ENCODE measurements at places on chromosomes 1 and 21.

DNA sequence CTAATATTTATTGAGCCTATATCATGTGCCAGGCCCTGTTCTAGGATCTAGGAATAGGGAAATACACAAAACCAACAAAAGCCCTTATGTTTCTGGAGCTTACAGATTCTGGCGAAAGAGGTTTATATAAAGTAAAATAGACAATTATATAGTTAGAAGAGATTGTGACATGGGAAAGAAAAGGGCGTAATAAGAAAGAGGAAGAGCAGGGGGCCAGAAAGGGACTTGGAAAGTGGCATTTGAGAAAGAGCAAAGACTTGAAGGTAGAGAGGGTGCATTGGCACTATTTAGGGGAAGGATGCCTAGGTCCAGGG is 322.5 kb upstream of the FAM78B start:
- no peak for DNase-seq

GRCh38 chr1:209302779-209303568 is 280.5 kb upstream of the CAMK1G start:
- no peak for DNase-seq

DNA sequence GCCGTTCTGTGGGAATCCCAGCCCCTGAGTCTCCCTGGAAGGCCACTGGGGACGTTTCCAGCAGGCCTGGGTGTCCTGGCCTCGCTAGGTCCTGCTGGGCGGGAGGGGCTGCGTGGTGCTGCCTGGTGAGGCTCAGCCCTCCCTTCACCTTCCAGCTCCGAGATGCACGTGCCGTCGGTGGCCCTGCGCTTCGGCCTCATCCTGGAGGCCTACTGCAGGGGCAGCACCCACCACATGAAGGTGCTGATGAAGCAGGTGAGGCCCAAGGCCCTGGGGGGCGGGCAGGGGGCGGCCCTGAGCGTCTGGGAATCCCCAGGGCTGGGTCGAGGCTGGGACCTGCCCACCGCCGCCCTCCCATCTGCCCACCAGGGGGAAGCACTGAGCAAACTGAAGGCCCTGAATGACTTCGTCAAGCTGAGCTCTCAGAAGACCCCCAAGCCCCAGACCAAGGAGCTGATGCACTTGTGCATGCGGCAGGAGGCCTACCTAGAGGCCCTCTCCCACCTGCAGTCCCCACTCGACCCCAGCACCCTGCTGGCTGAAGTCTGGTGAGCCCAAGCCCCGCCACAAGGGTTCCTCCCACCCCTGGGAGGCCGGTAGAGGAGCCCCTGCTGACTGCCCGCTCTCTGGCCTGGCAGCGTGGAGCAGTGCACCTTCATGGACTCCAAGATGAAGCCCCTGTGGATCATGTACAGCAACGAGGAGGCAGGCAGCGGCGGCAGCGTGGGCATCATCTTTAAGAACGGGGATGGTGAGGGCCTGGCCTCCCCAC is 70.3 kb downstream of the PIK3CD start:
- DNase-seq = peak; percentile 67

DNA sequence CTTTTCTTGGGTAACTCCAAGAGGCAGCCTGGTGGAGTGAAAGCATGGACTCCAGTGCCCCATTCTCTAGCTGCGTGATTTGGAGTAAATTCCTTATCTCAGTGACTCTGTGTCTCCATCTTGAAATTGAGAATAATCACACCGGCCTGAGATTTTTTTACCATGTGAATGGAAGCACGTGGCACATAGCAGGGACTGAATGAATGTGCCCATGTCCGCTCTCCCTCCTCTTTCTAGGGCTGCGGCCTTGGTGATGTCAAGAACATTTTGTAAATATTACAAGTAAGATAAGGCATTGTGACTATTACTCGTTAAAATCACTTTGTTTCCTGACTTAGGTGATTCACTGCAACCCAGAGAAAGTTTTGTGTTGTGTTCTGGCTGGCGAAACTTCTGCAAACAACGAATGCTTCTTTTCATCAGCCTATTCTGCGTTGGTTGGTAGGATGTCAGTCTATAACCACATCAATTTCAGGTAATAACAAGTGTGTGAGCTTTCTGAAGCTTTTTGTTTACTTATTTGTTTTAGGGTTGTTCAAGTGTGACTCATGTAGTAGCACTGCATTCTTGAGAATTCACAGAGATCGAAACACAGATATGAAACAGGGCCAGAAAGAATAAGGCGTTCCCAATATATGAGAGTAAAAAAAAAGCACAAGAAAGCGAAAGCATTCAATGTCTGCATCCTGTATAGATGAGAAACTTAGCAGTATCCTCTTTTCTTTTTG is 135.7 kb upstream of the SLC45A1 start:
- peak; percentile 48 for DNase-seq

DNA sequence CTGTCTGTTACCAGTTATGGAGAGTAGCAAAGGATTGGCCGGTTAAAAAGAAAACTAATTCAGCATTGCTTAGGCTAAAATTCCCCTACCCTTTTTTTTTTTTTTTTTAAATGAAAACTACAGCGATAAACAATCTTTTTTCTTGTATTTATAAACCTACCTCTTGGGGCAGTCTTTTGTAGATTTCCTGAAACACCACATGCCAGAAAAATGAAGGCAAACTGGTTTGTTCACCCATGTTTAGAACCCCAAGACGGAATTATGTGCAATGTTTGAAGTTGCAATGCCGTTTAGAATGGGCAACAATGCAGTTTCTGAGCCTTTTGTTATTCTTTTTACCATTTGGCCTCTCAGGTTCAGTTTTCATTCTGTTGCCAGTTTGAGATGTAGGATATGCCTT is 59.1 kb downstream of the PRDM2 start:
- no peak for DNase-seq

- DNase-seq = no peak
Measured at GRCh38 chr1:41809692-41810091, 109.0 kb downstream of the HIVEP3 start.

GRCh38 chr1:183411091-183411490 is 7.1 kb downstream of the NMNAT2 start:
- DNase-seq = no peak

DNA sequence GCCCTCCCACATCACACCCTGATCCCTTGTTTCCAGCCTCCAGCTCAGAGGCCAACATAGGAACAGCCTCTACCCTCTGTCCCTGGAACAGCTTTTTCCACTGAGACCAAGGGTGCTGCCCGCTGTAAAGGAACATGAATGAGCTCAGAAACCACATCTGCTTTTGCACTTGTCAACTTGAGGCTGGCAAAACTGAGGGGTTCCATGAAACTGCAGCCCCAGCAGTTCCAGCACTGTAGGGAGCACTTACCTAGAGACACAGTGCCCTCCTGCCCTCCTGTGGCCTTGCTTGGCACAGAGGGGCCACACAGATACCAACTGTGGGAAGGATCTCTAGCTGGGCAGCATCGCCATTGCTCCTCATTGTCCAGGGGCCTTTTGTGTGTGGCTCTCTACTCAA is 51.7 kb downstream of the ITPKB start:
- DNase-seq = peak; percentile 44

DNA sequence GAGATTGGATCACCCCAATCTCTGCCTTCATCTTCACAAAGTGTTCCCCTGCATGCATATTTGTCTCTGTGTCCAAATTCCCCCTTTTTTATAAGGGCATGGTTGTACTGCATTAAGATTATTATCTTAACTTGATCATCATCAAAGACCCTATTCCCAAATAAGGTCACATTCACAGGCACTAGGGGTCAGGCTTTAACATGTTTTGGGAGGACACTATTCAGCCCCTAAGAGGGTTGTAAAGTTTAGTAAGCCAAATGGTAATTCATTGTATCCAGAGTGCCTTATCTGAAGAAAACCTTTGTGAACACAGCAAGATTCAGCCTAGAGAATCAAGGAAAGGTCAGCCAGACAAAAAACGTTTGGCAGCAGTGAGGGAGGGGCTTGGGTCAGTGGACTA is 317.6 kb upstream of the PLD5 start:
- no peak for DNase-seq

GRCh38 chr21:42350927-42351426 is at the start of gene TFF2:
Gene TFF2 (minus strand): TSS chr21:42350994. CDS start chr21:42350957, 37 bp downstream.
- DNase-seq = no peak

DNA sequence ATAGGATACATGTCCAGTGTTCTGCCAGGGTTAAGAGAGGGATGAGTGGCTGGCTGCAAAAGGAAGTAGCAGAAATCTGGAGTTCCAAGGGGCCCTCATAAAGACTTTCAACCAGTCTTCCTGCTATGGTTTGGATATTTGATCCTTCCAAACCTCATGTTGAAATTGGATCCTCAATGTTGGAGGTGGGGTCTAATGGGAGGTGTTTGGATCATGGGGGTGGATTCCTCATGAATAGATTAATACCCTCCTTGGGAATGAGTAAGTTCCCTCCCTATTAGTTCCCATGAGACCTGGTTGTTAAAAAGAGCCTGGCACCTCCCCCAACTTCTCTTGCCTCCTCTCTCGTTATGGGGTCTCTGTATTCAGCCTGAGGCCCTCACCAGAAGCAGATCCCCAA is 10.1 kb upstream of the GNG12 start:
- no peak for DNase-seq

GRCh38 chr1:62905309-62905708 is 121.4 kb downstream of the ATG4C start:
- DNase-seq = no peak

- DNase-seq = no peak
Measured at GRCh38 chr1:186057086-186057485, 318.0 kb downstream of the TPR start.

DNA sequence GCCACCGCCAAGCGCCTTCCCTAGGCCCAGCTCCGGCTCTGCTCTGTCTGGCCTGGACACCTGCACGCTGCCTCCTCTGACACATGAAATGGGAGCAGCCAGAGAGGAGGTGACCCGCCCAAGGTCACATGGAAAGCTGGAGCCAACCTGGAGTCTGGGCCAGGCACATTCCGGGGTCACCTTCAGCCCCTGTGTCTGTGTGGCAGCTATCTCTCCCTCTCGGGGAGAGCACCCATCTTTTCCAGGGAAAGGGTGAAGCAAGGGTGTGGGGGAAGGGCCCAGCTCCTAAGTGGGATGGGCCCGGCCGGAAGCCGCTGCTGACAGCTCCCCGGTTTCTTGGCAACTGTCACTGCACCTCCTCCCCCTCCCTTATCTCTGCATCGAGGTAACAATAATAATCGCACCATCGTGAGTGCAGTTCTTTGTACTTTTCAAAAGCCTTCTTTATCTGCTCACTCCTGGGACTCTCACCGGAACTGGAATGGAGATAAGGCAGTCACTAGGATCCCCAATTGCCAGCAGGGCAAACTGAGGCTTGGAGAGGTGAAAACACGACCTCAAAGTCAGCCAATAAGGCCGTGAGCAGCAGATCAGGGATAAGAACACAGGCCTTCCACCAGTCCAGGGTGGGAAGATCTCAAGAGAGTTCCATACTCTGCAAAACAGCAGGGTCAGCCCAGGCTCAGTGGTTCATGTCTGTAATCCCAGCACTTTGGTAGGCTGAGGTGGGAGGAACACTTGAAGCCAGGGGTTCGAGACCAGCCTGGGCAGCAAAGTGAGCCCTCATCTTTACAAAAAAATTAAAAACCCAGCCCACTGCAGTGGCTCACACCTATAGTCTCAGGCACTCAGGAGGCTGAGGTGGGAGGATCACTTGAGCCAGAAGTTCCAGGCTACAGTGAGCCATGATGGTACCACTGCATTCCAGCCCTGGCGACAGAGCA is 36.9 kb downstream of the RAP1GAP start:
- DNase-seq = no peak

- no peak for DNase-seq
Measured at GRCh38 chr1:65170511-65171142, 22.6 kb downstream of the AK4 start.

- no peak for DNase-seq
Measured at GRCh38 chr1:106584107-106584506, 472.4 kb upstream of the PRMT6 start.

- no peak for DNase-seq
Measured at GRCh38 chr21:32611471-32611997, 643 bp downstream of the CFAP298 start.

DNA sequence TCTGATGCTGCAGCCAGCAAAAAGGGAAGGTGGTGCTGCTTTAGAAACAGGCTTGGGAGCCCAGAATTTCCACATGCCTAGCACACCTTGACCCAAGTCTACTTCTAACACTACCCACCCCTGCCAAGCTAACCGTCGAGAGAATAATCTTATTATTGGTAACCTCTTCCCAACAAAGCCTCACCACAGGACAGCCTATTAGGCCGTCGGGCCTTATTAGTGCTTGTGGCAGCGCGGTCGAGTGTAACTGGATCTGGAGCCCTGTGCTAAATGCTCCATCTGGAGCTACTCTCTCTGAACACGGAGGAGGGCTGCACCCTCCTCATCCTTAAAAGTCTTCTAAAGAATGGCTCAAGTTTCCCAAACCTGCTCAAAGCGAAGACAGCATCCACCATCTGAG is 165.5 kb upstream of the NFIA start:
- no peak for DNase-seq

DNA sequence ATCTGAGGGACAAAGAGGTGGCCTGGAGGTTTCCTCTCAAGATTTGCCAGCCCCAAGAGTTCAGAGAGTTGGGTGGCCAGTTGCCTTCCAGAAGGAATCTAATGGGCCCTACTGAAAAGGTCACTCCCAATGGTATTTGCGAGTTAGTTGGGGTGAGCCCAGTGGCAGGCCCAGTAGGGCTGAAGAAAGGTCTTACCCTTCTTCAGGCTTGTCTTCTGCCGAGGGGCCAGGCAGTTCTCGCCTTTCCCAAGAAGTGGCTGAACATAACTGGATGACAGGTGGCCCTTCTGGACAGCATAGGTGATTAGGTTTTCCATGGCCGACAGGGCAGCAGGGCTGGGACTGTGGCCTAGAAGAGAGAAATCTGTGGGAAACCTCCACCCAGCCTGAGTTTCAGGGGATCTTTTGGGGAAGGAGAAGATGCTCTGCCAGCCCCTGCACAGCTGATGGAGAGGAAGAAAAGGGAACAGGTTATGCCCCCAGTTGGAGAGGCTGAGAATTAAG is 7.2 kb downstream of the PGLYRP4 start:
- DNase-seq = no peak

GRCh38 chr1:116877141-116877818 is 32.4 kb upstream of the PTGFRN start:
- no peak for DNase-seq

DNA sequence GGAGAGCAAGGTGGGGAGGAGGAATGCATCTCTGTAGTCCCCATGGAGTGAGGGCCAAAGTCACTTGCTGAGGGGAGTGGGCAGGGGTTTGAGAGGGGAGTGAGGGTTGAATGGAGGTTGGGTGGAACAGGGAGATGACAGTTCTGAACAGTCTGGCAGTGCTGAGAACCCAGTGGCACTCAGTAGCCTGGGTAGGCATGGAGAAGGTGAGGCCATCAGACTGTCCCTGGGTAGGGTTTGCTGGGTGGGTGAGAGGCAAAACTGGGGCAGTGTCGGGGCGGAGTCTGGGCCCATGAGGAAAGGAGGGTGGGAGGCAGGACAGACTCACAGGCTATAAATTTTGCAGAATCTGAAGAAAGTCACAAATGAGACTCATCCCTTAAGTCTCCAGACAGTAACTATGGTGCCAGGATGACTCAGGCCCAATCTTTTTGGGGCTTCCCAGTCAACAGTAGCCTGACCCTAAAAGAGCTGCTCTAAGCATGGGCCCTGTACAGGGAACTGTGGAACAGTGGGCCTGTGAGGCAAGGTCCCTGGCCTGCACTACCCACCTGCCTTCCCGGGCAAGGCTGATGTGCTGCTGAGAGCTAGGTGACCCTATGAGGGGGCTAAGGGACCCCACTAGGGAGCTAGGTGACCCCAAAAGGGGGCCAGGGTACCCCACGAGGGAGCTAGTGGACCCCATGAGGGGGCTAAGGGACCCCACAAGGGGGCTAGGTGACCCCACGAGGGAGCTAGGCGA is 51.0 kb upstream of the DMRTB1 start:
- DNase-seq = no peak

- no peak for DNase-seq
Measured at GRCh38 chr1:37631036-37631435, 3.7 kb downstream of the RSPO1 start.

All from CD4-positive, alpha-beta T cell treated with Interleukin-6 at 100 ng/mL for 8 hours (primary cell).